Activated CD8-positive, alpha-beta T cell treated with anti-CD3 and anti-CD28 coated beads, Interleukin-2, amount 10 ng/mL, durations not matched to agents 7 days and 5 days (primary cell): ENCODE measurements at places on chromosomes 13 and 19. TPM values are rescaled to one million over a fixed set of nuclear protein-coding genes. Genes with fewer than 3 reads are reported as not detected.
A peak's percentile ranks its signal among the peaks of the same experiment; 100 is the strongest.

Gene DLEU7
- total RNA-seq, result not detected

Gene FFAR2
- total RNA-seq, result not detected

Gene CTXN1
- total RNA-seq, result 0.37 TPM

Gene SRRM5
- 0.73 TPM for total RNA-seq

DNA sequence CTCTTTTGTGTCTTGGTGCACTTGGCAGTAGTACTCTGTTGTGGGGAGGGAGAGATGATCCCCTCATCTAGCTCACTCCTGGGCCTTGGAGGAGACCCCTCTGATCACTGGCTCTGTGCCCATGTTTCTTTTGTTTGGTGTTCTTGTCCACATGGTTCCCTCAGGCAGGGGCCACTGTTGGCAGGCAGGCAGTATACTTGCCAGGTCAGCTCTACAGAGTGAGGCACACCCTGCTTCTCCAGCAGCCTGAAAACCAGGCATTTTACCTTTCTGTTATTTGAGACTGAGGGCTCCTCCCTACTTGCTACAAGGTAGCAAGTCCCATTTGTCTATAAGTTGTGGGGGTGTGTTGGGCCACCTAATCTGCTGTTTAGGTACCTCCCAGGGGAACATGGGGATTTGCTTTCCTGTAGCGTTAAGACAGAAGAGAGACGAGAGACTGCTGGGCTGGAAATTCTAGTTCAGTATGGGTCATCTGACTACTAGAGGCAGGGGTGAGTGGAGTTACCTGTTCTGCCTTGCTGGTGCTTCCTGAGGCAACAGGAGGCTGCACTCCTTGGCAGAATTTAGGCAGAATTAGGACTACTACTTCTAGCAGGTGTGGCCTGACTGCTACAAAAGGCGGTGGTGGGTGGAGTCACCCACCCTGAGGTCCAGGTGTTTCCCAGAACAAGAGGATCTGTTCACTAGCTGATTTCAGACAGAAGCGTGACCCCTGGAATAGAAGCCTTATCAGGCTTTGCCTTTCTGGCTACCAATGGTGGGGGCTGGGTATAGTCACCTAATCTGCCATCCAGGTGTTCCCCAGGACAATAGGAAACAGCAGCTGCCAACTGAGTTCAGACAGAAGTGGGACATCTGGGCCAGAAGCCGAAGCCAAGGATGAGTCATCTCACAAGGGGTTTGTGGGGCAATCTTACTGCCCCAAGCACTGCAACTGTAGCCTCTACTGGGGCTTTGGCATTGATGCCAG is 843.0 kb upstream of the ATXN8OS start:
- H3K27ac ChIP-seq, result no peak overlapping the region
- no peaks in the 10 kb centered on the region for H3K4me1 ChIP-seq
- H3K27me3 ChIP-seq, result no peaks in the 10 kb centered on the region
- no peak overlapping the region for H3K4me3 ChIP-seq
- no peaks in the 10 kb centered on the region for H3K36me3 ChIP-seq
- DNase-seq, result no peak

GRCh38 chr19:11131471-11131870 is 24.1 kb downstream of the SPC24 start:
- no peak overlapping the region for H3K27ac ChIP-seq
- H3K27me3 ChIP-seq, result no peaks in the 10 kb centered on the region
- peaks cover 52% of the 10 kb centered on the region for H3K36me3 ChIP-seq
- no peak for DNase-seq

DNA sequence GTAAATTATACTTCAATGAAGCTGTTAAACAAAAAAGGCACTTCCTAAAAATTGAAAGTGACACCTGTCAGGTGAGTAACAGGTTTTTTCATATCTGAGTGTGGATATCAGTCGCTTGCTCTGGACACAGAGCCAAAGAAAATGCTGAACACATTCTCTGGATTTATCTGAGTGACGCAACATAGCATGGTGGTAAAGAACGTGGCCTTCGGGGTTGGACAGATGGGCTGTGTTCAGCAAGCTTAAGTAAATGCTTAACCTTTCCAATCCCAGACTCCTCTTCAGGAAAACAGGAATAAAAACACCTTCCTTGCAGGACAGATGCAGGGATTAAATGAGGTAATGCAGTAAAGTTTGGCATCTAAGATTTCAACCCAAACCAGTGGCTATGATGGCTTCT is 132.0 kb downstream of the FOXO1 start:
- no peak overlapping the region for H3K27ac ChIP-seq
- H3K27me3 ChIP-seq, result no peaks in the 10 kb centered on the region
- peaks cover 2% of the 10 kb centered on the region for H3K36me3 ChIP-seq
- H3K4me3 ChIP-seq, result no peak overlapping the region
- peaks cover 23% of the 10 kb centered on the region for H3K4me1 ChIP-seq
- peak; percentile 2 for DNase-seq

GRCh38 chr19:16591803-16592556 is 19.8 kb upstream of the SLC35E1 start:
- DNase-seq, result no peak
- H3K4me3 ChIP-seq, result no peak overlapping the region
- no peaks in the 10 kb centered on the region for H3K27me3 ChIP-seq
- H3K36me3 ChIP-seq, result peaks cover 3% of the 10 kb centered on the region
- no peak overlapping the region for H3K27ac ChIP-seq

GRCh38 chr19:29540114-29540513 is 14.3 kb downstream of the VSTM2B start:
- H3K4me3 ChIP-seq, result no peak overlapping the region

GRCh38 chr19:42389899-42390298 is at the start of gene CNFN:
Gene CNFN, minus strand, starts transcription at chr19:42390297. Its CDS starts 1,260 bp downstream, at chr19:42389037.
- H3K27ac ChIP-seq, result no peak within 1 kb of the TSS
- H3K27me3 ChIP-seq, result peaks cover 35% of the 10 kb centered on the region
- no peak within 1 kb of the TSS for H3K4me3 ChIP-seq
- peaks cover 7% of the 10 kb centered on the region for H3K4me1 ChIP-seq
- no peak for DNase-seq

DNA sequence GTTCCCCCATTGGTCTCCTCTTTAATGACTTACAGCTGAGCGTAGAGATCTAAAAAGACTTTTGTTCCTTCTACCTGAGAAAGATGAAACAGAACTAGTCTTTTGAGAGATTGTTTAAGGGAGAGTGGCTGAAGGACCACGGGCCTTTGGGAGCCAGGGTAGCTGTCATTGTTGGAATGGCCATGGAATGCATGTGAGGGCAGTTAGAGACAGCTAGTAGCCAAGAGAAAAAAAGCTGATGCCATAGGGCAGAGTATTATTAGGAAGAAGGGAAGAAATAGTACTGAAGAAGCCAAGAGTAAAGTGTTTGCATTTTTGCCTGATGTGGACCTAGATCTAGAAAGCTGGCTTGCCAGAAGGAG is 5.6 kb downstream of the ZNF507 start:
- no peaks in the 10 kb centered on the region for H3K27me3 ChIP-seq
- peak overlapping the region; percentile 69 for H3K27ac ChIP-seq
- no peak for DNase-seq
- H3K4me1 ChIP-seq, result peaks cover 46% of the 10 kb centered on the region
- peaks cover 77% of the 10 kb centered on the region for H3K36me3 ChIP-seq

GRCh38 chr13:113345486-113345885 is 18.4 kb downstream of the GRTP1 start:
- no peak overlapping the region for H3K4me3 ChIP-seq
- no peak for DNase-seq
- H3K27ac ChIP-seq, result no peak overlapping the region
- H3K36me3 ChIP-seq, result peaks cover 3% of the 10 kb centered on the region
- H3K27me3 ChIP-seq, result no peaks in the 10 kb centered on the region

GRCh38 chr13:49516467-49516866 is 20.7 kb downstream of the PHF11 start:
- no peak overlapping the region for H3K27ac ChIP-seq
- no peak for DNase-seq
- H3K36me3 ChIP-seq, result peaks cover 67% of the 10 kb centered on the region

GRCh38 chr13:27131906-27132305 is 39.7 kb downstream of the USP12 start:
- peak overlapping the region; percentile 76 for H3K27ac ChIP-seq
- H3K36me3 ChIP-seq, result peaks cover 28% of the 10 kb centered on the region
- no peaks in the 10 kb centered on the region for H3K27me3 ChIP-seq

DNA sequence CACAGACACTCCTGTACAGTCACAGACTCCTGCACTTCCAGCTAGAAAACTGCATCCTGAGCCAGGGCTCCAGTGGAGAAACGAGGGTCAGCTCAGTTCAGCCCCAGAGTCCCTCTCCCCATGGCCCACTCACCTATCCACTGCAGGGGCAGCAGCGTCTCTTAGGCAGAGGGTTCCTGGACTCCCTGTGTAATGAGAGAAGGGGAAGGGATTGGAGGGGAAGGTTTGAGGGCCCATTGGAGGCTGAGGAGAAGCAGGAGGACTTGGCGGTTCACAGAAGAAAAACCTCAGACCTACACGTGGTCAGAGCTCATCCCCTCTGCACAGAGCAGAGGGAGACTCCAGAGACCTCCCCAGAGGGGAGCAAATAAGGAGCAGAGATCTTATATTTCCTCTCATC is 9.2 kb upstream of the CEACAM18 start:
- DNase-seq, result no peak
- H3K27me3 ChIP-seq, result peaks cover 38% of the 10 kb centered on the region
- peaks cover 2% of the 10 kb centered on the region for H3K36me3 ChIP-seq
- no peak overlapping the region for H3K4me3 ChIP-seq
- no peak overlapping the region for H3K27ac ChIP-seq
- peaks cover 20% of the 10 kb centered on the region for H3K4me1 ChIP-seq

DNA sequence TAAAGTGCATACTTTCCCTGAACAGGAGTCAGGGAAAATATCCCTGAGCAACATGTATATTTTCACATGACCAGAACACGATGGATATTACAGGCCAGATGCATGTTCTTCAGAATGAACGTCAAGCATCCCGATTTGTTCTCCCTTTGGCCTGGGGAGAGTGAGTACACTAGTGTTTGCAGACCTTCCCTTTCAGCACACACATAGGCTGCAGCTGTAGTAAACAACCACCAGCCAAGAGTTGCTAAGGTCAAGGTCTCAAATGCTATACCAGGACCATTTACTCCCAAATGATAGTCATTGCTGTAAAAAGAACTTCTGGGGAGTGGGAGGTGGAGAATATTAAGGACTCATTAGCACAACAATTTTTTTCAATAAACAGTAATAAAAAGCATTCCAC is 3.0 kb downstream of the KLF12 start:
- peak overlapping the region; percentile 24 for H3K4me3 ChIP-seq
- DNase-seq, result no peak
- H3K27me3 ChIP-seq, result no peaks in the 10 kb centered on the region
- peak overlapping the region; percentile 6 for H3K27ac ChIP-seq
- peaks cover 47% of the 10 kb centered on the region for H3K4me1 ChIP-seq
- H3K36me3 ChIP-seq, result peaks cover 4% of the 10 kb centered on the region

GRCh38 chr13:23985839-23986238 is 88.5 kb upstream of the C1QTNF9B start:
- DNase-seq, result no peak
- H3K4me3 ChIP-seq, result no peak overlapping the region
- H3K27me3 ChIP-seq, result peaks cover 19% of the 10 kb centered on the region
- no peak overlapping the region for H3K27ac ChIP-seq
